ENCODE measurements at places on chromosomes 2 and 18. TPM values are rescaled to one million over a fixed set of nuclear protein-coding genes. Genes with fewer than 3 reads are reported as not detected.

Gene REG3G
- not detected for total RNA-seq

DNA sequence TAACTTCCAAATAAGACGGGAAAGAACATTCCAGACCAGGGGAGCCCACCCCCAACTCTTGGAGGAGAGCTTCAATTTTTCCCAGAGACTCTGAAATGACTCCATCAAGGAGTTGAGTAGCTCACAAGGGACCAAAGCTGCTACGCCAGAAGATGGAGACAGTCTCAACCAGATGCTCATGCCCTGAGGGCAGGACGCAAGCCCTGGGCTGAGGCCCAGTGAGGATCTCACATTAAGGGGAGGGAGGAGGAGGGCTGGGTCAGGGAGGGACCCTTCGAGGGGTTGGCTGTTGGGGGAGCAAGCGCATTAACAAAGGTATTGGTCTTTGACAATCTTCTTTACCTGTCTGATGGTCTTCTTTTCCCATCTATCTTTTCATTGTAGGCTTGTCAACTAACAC lies 141.3 kb upstream of the SLC1A4 start:
- DNase-seq: no peak

- DNase-seq: no peak
Observed at GRCh38 chr2:144358979-144359541, 160.9 kb downstream of the ZEB2 start.

- no peak for DNase-seq
Observed at GRCh38 chr2:1482981-1483380, 69.7 kb downstream of the TPO start.

Gene IL1RL2
- 0.93 TPM for total RNA-seq

DNA sequence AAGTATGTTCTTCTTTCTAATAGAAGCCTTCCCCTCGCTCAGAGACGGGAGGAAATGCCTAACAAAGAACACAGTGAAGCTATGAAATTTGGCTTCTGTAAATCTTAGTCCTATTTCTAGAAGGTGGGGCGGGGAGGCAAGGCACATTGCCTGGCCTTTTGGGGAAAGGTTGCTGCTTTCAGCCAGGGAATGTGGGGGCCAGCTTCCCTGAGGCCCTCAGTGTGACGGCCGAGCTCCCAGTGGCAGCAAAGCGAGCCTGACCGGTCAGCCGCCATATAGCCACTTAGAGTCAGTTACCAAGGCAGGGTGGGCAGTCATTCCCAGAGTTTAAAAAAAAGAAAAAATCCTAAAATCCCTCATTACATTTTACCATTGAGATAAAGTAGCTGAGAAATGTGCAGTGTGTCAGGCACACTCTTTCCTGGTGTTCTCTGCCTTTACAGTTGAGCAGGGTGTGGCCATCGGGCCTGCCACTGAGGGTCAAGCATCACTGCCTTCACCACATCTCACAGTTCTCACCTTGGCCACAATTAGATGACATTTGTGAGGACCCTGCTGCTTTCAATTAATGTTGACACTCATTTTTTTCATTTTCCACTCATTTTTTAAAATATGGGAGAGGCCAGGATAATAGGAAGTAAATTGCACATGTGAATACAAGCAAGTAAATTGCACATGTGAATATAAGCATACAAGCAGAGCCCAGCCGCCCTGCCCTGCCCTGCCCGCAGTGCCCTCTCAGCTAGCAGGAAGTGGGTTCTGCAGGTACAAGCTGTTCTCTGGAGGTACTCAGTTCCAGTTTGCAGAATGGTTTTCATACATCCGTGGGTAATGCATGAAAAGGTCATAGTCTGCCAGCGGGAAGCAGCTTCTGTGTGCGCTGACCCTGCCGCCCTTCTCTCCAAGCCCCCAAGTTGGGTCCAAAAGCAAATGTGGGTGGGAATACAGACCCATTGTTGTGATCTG lies 76.9 kb downstream of the WDSUB1 start:
- DNase-seq: peak; percentile 71

- DNase-seq: peak; percentile 57
Observed at GRCh38 chr2:121253021-121253673, 31.9 kb downstream of the TFCP2L1 start.

Gene DNAH6
- total RNA-seq: 0.77 TPM

Gene ASB18
- not detected for total RNA-seq

Gene TEKT4
- total RNA-seq: 0.22 TPM

Gene GPAT2
- 9.0 TPM for total RNA-seq

- DNase-seq: no peak
Observed at GRCh38 chr2:192126912-192127311, 67.8 kb downstream of the TMEFF2 start.

- DNase-seq: no peak
Observed at GRCh38 chr18:9756933-9757470, 48.9 kb downstream of the RAB31 start.

DNA sequence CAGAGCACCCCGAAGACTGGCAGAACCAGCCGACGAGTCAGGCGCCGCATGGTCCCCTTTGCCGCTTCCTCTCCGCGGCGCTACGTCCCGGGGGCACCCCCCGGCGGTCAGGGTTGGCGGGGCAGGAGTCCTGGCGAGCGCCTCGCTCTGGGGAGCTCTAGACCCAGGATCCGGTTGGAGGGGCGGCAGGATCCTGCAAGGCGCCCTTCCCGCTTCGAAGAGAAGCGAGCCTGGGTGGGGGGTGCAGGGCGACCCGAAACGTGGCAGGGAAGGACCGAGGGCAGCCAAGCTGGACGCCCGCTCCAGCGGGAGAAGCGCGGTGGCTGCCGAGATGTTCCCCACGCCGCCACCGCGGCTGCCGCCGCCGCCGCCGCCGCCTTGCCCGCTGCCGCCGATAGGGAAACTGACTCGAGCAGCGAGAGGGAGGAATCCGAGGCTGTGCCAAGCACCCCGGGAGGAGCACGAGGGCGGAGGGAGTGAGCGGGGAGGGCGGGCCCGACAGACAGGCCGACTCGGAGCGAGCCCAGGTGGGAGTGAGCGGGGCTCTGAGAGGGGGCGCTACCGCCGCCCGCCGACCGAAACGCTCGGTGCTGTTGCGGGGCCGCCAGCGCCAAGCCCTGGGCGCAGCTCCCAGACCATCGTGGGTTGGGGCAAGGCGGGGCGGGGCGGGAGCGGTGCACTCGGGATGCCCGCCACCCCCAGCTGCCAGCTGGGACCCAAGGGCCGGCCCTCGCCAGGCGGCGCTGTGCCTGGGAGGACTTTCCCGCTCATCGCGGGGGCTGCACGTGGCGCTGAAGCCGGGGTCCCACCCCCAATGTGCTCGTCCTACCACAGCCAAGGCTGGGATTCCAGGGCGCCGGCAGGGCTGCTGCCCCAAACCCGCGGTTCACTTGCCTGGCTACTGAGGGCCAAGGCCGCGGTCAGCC lies at the start of gene GALNT14:
TSS of gene GALNT14 (minus strand) at position 404 of the 926 bp plus-strand sequence. CDS start at position 50, 354 bp downstream.
- DNase-seq: peak; percentile 91

DNA sequence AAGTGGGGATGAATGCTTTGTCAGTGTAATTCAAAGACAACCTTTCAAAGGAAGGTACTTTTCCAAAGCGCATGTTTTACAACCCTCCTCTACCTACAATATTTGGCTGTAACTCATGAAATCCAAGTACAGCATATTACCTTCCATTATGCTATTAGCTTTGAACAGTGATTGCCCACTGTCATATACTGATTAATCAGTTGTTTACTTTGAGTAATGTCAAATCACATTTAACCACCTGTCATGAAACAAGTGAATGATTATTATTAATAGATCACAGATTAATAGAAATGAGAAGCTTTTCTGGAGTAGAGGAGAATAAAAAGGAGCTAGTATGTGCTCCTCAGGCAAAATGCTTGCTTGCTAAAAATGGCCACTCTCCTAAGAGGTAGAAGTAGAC lies 150.5 kb upstream of the SMAD7 start:
- no peak for DNase-seq

Gene KRCC1
- 18.7 TPM for total RNA-seq

Gene ERMN
- total RNA-seq: 0.32 TPM

DNA sequence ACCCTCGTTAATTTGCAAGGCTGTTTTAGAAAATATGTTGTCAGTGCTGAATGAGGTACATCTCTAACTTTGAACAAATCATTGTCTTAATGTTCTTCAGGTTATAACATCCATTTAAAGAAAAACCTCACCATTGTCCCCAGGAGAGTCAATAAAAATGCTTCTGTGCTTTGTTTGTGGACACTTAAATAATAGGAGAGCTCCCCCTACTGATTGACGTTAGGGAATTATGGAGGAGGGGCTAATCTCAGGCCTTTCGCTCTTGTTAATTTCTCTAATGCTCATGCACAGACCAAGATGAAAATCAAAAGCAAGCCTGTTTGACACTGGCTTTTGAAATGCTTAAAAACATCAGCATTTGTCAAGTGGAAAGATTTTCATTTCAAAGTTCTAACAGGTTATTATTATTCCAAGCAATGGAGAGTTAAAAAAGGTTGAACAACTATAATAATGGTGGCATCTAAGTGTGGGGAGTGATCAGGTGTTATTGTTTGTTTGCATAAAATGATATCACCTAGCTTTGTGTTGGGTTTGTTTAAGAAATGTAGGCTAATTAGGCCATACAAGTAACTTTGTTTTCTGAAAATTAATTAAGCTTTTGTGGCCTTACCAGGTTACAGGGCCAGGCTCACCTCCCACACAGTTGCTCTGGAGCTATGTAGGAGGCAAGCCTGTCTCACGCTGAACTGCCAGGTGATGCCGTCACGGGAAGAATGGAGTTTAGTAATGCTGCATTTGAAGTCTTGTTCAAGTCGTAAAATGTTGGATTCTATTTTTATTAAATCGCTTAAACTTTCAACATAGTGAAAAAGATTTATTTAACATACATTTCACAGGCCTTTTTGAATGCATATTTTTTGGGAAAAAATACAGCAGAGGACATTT lies 51.7 kb upstream of the SMIM21 start:
- no peak for DNase-seq

GRCh38 chr2:176419591-176420071 lies 150.4 kb downstream of the MTX2 start:
- DNase-seq: no peak
